ENCODE measurements at places on chromosomes 12 and 14. TPM values are rescaled to one million over a fixed set of nuclear protein-coding genes. Genes with fewer than 3 reads are reported as not detected.

The DHRS7 gene
- total RNA-seq, result 92.1 TPM

- DNase-seq, result no peak
Measured at GRCh38 chr12:92147491-92147890, 1.8 kb upstream of the BTG1 start.

DNA sequence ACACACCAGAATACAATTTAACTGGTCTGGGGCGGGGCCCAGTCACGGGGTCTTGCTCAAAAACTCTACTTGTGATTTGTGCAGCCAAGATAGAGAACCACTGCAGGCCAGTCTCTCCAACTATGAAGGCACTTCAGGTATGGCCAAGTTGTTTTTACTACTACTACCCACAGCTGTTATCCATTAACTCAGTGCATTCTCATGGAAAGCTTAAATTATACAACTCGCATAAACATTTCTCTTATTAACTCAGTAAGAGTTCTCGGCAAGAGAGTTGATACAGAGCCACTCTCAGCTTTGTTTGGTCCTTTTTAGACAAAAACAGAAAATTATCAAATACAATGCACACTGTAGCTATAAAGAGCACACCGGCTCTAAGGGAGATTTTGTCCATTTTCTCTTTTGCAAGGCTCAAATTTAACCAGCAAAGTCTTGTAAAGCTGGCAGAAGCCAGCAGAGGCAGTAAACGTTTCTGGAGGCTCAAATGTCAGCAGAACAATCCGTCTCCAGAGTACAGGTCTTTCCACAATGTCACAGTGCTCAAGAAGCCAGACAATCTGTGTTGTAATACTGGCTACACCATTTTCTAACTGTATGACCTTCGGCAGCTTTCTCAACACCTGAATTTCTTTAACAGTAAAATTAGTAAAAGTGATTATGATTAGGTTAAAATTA, 85.9 kb downstream of the PTGER2 start:
- DNase-seq, result no peak

- no peak for DNase-seq
Measured at GRCh38 chr12:81633127-81633526, 126.0 kb downstream of the PPFIA2 start.

GRCh38 chr12:46814143-46814542, 11.7 kb downstream of the SLC38A4 start:
- DNase-seq, result peak; percentile 71

GRCh38 chr12:114834621-114835020, 150.6 kb upstream of the TBX3 start:
- DNase-seq, result no peak
